Sigmoid colon (tissue), 7 donors: ENCODE measurements at places on chromosomes 2 and 18. TPM values are rescaled to one million over a fixed set of nuclear protein-coding genes. Genes with fewer than 3 reads are reported as not detected.

GRCh38 chr2:11630855-11631254 lies 39.1 kb downstream of the NTSR2 start:
- no peak for DNase-seq

The PLGLB1 gene
- polyA plus RNA-seq: not detected

GRCh38 chr2:15049096-15049993 lies 416.8 kb downstream of the LRATD1 start:
- DNase-seq: no peak

DNA sequence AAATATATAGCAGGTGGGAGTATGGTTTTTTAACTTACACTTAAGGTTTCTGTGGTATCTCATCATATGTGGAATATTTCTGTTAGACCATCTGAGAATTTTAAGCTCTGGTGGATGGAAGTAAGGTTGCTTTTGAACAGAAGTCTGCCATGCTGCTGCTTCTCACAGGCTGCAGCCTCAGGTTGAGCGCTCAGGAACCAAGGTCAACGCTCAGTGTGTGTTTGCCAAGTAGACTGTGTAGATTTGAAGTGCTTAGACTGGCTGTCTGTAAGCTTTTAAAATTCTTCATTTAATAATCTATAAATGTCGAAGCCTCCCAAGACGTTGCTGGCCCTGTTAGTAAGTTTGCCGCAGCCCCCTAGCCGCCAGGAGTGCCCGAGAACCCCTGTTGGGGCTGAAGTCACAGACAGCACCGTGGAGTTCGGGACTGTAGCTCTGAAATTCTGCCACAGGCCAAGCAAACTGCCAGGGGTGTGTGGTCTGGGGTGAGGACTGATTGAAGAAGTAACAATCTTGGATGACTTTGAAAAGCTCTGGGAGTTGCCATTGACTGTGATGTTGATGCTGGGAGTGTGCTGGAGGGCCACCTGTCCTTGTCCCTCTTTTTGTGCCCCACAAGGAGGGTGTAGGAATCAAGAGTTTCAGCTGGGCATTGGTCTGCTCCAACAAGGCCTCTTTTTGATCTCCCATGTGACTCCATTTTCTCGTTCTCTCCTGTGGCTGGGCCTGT lies 26.9 kb downstream of the INPP4A start:
- peak; percentile 41 for DNase-seq
